ENCODE measurements at places on chromosomes 5 and 9.

DNA sequence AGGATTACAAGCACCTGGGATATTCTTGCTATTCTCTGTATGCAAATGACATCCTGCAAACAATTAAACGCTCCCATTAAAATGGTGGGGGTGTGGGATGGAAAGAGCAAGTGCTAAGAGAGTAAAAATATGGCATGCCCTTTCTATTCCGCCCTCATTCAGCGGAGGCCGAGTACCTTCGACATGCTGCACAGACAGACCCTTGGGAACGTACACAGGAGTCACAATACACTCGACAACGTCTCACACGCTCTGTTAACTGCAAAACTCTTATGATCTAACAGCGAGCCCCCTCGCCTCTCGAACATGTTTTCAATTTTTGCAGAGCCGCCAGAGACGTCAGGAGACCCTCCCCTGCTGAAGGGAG, 322.2 kb downstream of the CEMIP2 start:
- no peak for DNase-seq

GRCh38 chr5:10894445-10895054, 133.5 kb upstream of the DAP start:
- DNase-seq = no peak

DNA sequence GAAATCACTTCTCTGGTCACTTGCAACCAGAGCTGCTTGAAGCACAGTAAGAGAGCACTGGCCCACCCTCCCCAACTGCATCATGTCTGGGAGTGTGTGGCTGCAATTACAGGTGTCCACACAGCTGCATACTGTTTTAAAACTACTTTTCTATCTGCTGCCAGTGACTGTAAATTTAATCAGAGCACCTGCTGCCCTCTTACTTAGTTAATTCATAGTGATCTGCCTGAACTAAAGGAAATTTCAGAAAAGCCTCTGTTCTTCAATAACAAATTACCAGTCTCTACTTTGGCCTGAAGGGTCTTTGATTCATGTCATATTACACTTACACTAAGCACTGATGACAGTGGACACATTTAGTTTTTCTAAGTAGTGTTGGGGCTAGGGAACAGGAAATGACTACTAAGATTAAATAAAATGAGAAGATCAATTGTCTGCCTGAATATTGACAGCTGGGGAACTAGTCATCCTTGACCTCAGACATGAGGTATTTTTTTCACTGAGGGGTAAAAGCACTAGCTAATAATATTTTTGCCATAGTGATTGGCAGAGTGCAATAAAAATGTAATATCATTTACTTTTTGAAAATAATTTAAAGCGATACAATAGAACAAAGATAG, 788.9 kb upstream of the GRAMD2B start:
- no peak for DNase-seq

DNA sequence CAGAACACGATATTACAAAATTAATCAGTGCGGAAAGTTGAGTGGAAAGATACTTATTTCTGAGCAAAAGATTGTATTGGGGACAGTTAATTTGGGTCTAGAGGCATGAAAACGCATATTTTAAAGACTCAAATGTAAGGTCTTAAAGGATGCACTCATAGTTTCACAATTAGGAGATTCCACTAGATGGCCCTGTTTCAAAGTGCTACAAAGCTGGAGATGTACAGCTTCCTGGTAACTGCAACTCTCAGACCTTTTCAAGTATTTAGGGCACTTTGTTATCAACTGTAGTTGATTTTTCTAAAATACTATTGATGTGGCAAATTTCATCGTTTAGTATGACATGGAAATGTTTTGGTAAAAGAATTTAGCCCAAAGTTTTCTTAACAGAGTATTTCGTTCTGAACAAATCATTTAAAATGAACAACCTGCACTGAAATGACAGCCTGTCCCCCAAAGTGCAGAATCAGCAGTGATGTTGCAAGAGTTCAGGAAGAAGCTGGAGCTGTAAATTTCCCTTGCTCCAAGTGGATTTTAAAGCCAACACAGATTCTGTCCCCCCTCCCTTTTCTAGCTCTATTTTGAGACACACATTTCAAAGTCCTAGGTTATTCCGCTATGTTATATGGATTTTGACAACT, 16.2 kb upstream of the NDUFB6 start:
- no peak for DNase-seq

GRCh38 chr5:127596501-127596900, 52.4 kb upstream of the CTXN3 start:
- DNase-seq = no peak

- DNase-seq = peak; percentile 89
These were observed 50.2 kb upstream of the ASTN2 start for GRCh38 chr9:117464941-117465616.

GRCh38 chr5:759781-760362, 24.7 kb downstream of the ZDHHC11B start:
- DNase-seq = no peak

DNA sequence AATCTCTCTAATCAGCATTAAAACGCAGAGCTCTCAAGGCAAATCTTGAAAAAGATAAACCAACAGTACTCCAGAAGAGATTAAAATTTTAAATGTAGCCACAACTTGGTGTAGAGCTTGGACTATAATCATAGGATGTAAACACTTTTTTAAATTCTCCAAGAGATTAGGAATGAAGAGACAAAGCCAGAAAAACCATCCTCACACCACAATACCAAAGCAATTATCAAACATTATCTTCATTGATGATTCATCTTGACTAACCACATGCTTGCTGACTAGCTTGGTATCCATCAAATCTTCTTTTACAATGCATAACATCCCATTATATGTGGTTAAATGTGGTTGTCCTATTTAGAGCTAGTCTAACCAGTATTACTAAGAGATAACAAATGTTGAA, 815.1 kb downstream of the TLE1 start:
- DNase-seq = no peak

DNA sequence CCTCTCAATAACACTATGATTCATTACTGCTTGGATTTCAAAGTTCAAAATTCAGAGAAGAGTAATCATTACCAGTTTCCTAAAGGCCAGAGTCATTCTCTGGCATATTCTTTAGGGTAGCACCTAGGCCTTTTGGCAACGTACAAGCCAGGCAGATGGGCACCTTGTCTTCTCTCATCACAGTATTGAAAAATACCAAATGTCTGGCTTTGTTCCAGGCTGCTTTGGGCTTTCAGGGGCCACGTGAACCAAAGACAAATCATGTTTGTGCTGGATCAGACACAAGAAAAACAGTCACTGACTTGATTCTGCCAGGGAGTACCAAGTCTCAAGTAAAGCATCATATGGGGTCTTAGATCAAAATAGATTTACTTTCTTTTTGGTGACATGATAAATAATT, 15.5 kb downstream of the MEGF9 start:
- no peak for DNase-seq

GRCh38 chr5:1297243-1297642, 2.4 kb upstream of the TERT start:
- DNase-seq = no peak

GRCh38 chr5:116504593-116505166, 69.9 kb downstream of the SEMA6A start:
- DNase-seq = no peak

DNA sequence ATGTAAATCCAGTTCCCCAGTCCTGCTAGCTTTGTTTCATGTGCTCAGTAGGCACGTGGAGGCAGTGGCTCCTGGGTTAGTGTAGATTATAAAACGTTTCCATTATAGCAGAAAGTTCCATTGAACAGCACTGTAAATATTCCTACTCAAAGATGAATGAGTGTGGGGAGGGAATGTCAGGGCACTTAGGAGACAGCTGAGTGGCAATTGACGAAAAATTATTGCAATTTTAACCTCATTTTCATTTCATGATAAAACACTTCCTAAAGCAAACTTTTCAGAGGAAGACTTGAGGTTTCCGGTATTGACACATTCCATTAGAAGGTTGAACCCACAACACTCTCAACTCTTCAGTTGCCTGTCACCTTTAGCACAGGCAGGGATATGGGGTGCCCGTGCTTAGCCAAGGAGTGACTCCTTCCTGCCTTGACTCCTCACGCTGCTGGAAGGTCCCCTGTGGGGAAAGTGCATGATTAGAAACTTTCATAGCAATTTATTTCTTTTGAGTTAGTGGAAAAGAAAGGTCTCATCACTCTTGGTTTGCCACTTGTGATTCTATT, 41.2 kb downstream of the SLC46A2 start:
- no peak for DNase-seq

DNA sequence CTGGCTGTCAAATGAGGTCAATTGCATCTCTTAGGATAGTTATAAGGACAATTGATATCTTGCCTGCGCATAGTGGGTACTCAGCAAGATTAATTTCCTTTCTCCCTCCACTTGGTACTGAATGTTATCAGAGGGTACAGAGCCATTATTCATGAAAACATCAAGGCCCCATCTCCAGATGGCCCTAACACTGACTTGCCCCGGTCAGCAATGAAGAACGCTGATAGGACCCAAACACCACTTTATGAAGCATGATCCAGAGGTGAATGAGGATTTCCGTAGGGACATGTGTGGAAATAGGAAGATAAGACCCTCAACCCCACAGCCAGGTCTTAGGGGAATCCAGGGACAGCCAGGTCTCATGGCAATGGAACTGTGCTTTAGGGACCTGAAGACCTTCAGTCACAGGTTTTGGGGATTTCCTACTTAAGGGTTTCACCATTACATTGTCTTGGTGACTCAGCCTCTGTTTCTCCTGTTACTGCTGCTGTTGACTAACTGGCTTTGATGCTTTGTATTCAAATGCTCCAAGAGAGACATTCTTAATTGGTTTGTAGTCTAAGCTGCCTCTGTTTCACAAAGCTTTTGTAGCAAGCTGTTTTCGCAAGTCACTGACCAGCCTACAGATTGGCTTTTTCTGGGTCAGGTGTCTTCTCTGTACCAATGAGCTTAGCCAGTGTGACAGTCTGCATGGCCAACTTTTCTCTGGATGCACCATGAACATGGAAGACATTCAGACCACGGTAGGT, 35.3 kb upstream of the IQGAP2 start:
- DNase-seq = no peak

DNA sequence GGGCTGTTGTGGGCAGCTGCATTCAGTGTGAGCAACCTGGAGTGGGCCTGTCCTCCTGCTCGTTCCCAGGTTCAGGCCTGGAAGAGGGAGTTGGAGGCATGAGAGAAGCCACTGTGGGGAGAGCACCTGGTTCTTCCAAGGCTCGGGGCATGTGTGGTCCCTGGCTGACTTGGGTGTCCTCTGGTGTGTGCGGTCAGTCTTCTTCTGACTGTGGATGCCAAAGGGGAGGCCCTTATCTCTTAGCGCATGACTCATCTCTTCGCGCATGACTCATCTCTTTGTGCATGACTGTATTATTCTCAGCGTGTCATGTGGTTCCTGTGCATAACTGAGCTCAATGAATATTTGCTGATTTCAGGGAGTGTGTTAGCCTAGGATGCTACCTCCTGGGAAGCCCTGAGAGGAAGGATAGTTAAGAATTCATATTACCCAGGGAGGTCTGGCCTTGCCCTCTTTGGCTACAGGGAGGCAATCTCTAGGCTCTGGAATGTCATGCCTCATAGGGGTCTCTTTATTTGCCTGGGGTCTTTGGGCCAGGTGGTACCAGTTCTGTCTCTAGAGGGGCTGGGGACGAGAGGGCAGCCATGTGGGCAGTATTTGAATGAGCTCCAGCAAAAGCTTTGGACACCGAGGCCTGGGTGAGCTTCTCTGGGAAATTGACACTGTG, 188.7 kb downstream of the HSPA4 start:
- no peak for DNase-seq

- no peak for DNase-seq
These were observed 11.0 kb downstream of the STC2 start for GRCh38 chr5:173317091-173317730.

- no peak for DNase-seq
These were observed 793.1 kb downstream of the CDH9 start for GRCh38 chr5:26245321-26245720.

DNA sequence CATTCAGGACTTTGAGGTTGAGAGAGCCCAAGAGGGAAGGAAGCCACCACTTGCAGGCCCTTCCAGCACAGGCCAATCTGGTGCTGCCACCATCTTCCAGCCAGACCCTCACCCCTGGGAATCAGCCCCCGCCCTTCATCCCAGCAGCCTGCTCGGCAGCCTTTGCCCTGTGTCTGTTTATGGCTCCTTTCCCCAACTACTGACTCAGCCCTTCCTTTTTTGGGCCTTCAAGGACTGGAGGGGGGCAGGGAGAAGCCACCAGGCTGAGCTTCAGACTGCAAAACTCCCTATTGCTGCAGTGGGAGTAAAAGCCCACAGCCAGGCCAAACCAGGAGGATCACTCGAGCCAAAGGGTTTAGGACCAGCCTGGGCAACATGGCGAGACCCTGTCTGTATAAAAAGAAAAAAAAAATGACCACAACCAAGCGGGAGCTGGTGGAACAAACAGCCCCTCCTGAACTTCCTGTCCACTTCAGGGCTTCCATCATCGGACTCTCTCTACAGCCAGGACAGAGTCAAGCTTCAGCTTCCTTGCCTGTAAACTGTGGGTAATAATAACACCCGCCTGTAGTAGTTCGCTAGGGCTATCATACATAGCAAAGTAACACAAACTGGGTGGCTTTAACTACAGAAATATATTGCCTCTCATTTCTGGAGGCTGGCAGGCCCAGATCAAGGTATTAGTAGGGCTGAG, 85.9 kb upstream of the IL17B start:
- DNase-seq = no peak
